ENCODE measurements at places on chromosomes 13 and 19.

GRCh38 chr13:107139006-107139405, 571.1 kb upstream of the ARGLU1 start:
- no peak for DNase-seq

- no peak for DNase-seq
Measured at GRCh38 chr19:6250024-6250615, 29.7 kb downstream of the MLLT1 start.

DNA sequence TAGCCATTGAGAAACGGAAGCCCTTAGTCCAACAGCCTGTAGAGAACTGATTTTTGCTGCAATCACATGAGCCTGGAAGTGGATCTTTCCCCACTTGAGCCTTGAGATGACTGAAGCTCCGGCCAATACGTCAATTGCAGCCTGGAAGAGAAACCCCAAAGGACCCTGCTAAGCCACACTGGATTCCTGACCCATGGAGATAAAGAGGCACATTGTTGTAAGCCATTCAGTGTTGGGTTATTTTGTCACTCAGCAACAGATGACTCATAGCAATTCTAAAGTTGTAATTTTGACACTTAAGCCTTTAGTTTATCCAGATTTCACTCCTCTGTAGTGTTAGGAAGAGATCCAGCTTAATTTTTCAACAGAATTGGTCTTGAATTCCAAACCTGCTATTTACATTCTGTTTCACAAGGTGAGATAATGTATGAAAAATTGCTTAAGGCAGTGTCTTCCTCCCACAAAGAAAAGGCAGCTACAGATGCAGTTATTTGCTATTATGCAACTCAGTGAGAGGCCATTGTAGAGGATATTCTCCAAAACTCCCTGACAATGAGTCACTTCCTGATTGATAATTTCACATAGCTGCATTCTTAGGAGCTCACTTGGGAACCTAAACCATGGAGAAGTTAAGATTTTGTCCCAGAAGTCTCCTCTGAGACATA, 59.4 kb upstream of the TSHZ3 start:
- DNase-seq, result peak; percentile 48

- no peak for DNase-seq
Measured at GRCh38 chr13:45809801-45810394, 41.7 kb downstream of the SIAH3 start.

- no peak for DNase-seq
Measured at GRCh38 chr13:111005808-111006505, 91.1 kb upstream of the ANKRD10 start.

GRCh38 chr13:102648046-102648445, 46.8 kb downstream of the METTL21C start:
- DNase-seq, result no peak

GRCh38 chr19:39599116-39599515, 3.2 kb upstream of the LGALS13 start:
- DNase-seq, result peak; percentile 12

DNA sequence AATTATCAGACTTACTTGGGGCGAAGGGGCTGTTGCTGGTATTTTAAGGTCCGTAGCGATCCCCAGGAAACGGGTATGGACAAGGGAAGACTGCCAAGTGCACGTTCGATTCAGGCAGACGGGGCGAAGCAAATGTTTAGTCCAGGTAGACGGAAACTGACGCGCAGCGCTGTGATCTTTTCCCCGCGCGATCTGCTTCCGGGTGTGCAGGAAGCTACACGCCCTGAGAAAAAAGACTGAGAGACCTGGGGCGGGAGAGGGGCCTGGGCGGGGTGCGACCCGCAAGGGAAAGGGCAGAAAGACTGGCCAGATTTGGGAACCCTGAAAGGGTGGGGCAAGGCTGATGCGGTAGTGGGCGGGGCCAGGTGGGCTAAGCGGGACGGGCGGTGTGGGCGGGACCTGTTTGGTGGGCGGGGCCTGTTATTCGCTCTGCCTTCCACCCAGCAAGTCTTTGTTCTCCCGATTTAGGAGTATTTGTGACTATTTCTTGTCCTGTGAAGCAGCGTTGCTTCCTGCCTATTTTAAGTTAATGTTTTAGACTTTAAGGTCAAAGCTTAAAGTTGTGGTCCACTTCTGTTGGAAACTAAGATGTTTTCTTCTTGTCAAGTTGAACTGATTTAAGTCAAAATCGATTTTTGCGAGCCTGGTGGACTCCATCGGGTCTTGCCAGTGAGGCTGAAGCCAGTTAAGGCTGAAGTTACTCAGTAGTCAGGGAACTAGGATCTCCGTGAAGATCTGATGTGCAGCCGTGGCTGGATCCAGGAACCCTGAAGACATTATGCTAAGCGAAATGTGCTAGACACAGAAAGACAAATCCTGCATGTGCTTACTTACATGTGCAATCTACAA, at the start of gene ZNF836:
Gene ZNF836, minus strand, starts transcription at position 301 of the 849 bp plus-strand sequence. CDS start 3,549 bp downstream, outside the sequence.
- peak; percentile 12 for DNase-seq

DNA sequence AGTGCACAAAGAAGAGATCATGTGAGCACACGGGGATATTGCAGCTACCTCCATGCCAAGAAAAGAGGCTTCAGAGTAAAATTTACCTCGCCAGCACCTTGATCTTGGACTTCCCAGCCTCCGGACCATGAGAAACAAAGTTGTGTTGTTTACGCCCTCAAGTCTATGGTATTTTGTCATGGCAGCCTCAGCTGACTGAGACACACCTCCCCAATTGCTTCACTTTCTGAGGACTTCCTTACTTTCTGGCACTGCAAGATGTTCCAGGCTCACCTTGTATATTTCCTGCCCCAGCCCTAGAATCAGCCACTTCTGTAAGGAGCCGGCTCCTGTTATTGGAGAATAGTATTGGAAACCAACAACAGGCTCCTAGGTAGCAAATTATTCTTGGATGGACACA, 6.6 kb upstream of the CEBPG start:
- no peak for DNase-seq

DNA sequence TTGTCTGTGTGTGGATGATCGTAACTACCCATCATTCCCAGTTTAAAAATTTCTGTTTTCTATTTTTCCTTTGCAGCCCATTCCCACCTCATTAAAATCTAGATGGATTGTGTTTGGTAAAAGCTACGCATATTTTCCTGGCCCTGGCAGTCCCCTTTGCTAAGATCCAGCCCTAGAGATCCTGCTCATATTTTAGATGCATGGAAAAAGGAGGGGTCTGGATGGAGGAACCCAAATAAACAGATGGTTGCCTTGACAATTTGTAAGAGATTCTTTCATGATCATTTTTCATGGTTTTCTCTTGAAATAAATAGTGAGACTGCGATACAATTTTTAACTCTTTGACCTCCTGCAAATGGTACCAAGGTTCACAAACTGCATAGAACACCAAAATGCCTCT, 174.4 kb downstream of the SLC7A1 start:
- DNase-seq, result no peak

DNA sequence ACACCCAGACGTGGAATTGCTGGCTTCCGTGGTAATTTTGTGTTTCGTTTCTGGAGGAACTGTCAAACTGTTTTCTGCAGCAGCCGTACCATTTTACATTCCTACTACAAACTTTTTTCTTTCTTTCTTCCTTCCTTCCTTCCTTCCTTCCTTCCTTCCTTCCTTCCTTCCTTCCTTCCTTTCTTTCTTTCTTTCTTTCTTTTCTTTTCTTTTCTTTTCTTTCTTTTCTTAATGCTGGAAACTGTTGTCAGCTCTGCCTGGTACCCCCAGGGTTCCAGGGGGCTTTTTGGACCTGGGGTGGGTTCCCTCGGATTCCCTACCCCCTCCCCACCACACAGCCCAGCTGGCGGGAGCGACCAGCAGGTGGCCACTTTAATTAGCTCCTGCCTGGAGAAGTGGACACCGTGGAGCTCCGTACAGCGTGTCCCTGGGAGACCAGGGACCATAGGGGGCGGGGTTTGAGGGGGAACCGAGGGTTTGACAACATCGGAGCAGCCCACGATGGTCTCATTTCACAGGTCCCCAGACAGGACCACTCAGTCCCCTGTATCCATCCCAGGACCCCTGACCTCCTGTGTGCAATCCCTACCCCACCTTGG, 24.4 kb downstream of the CELF5 start:
- DNase-seq, result no peak

GRCh38 chr13:28488376-28489005, 6.4 kb downstream of the FLT1 start:
- no peak for DNase-seq

DNA sequence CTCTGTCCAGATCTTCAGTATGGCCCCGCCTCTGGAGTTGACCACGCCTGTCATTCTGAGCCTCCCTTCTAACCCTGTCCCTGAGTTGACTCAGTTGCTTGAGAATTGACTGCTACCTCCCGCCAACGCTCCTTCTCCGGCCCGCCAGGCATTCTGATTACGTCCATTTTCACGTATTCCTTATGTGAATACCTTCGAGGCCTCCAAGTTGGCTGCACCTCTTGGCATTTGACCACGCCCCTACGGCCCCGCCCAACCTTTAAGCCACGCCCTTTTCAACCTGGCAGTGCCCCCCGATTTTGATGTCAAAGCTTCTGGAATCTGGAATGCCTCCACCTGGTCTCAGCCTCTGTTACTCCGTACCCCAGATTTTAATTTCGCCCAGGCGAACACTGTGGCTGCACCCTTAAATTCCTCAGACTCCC, 1.7 kb upstream of the EML2 start:
- no peak for DNase-seq

GRCh38 chr19:51392701-51393100, 2.3 kb upstream of the C19orf84 start:
- no peak for DNase-seq

DNA sequence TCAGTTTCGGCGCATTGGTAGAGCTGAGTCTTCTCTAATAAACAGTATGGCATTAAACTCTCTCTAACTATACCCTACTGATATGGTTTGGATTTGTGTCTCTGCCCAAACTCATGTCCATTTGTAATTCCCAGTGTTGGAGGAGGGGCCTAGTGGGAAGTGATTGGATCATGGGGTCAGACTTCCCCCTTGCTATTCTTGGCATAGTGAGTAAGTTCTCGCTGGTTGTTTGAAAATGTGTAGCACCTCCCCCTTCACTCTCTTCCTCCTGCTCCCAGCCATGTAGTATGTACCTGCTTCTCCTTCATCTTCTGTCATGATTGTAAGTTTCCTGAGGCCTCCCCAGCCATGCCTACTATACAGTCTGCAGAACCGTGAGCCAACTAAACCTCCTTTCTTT, 682.7 kb upstream of the ARGLU1 start:
- no peak for DNase-seq

DNA sequence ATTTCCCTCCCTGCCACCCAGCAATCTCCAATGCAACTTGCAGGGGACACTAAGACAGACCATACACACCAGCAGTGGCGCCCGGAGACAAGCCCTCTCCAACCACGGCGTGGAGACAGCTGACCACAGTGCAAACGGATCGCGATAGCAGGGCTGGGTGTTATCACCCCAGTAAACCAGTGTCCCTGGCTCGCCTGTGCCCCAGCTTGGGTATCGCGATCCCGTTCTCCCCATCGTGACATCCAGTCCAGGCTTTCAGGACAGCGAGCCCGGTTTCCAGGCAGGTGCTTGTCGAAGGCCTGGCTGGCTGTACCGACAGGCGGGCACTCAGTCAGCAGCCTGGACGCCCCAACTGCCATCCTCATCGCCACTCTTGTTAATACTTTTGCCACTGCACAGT, 20.7 kb upstream of the NANOS2 start:
- DNase-seq, result no peak

DNA sequence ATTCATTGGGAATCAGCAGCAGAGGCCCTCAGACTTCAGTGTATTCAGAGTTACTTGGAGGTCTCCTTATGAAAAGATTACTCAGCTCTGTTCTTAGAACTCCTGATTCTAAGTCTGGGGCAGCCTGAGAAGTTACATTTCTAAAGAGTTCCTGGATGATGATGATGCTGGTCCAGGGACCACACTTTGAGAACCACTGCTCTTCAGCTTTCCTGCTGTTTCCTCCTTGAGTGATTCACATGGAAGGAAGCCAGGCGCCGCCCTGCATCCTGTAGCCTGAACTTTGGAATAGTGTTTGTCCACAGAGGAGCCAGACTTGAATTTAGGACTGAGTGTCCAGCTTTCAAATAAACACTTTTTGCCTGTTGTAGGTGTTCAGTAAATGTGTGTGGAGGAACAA, 2.9 kb downstream of the CEBPG start:
- peak; percentile 82 for DNase-seq

- DNase-seq, result no peak
Measured at GRCh38 chr19:42052241-42052863, 17.7 kb downstream of the GRIK5 start.

DNA sequence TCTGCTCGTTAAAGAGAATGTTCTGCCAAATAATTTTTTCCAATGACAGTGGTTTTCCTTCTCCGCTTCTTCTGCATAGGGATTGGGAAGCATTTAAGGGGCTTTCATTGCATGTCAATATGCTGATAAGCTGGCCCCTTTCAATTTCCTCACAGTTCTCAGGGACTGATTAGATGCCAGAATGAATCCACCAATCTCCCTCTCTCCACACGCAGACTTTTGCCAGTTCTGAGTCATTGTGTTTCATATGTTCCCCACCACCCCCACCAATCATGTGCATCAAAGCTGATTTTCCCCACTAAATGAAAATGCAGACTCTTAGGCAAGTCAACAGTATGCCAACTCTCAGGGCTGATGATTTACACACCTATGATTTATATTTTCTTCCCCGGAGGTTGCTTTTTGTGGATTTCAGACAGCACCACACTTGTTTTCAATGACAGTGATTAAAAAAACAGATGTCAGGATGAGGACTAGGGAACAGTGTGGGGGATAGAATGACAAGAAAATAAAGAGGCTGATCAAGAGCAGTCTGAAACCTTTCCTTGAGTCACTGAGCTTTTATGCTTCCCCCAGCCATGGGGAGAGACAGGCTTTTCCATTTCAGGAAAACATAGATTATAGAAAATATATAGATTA, 47.9 kb upstream of the C13orf42 start:
- no peak for DNase-seq

DNA sequence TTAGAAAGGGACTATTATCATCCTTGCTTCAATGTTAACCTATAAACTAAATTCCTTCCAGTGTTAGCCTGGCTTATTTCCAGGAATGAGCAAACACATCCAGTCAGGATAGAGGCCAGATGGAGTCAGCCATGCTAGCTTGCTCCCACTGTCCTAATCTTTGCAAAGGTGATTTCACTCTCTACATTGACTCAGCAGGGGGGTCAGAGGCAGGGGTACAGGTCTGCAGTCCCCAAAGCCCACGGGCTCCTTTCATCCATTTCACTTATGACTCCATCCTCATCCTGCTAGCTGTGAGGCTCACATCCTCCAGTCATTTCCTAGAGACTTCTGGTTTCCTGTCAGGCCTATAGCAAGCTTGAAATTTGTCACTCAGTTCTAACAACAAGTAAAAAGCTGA, 63.4 kb upstream of the CEACAM8 start:
- DNase-seq, result no peak

GRCh38 chr13:48492096-48492440, 40.8 kb downstream of the RCBTB2 start:
- no peak for DNase-seq

GRCh38 chr19:5960005-5961001, 17.6 kb downstream of the RANBP3 start:
- DNase-seq, result no peak

- no peak for DNase-seq
Measured at GRCh38 chr13:25743421-25743820, 308.4 kb downstream of the SHISA2 start.

- DNase-seq, result no peak
Measured at GRCh38 chr19:4186087-4186993, 3.9 kb downstream of the ANKRD24 start.

GRCh38 chr13:50654331-50654730, 189.2 kb downstream of the DLEU7 start:
- no peak for DNase-seq
